SHP77 treated with DMSO at 0.1 percent for 48 hours (cell line): ENCODE measurements at places on chromosomes 4 and X.

DNA sequence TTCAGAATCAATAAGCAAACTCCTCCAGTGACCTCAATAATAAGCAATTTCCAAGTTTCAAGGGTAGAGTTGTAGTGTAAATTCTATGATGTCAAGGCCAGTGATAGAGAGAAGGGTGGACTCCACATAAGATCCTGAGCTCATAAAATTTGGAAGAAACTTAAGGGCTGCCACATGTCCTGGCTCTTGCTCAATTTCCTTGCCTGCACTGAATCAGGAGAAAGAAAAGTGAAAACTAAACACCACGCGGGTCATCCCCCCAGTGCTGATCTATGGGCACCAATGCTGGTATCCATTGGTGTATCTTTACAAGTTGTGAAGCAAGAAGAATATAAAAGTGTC lies 392.0 kb upstream of the INTU start:
- no peak for DNase-seq

- no peak for DNase-seq
Observed at GRCh38 chr4:165604181-165604580, 225.4 kb downstream of the CPE start.

DNA sequence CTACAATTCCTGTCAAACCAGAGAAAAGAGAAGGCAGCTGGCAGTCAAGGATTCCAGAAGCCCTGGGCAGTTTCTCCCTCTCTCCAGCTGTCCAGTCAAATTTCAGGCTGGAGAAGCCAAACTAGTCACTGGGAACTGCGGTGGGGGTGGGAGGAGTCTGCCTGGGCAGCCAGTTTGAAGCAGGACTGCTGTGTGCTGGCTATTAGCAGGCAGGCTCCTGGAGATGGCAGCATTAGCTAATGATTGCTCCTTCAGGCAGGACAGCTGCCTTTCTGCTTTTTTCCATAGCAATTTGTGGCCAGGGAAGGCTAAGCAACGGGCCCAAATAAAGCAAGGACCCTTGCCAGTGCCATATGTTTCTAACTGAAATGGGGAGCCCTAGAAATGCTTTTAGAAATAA lies 44.7 kb upstream of the FGF13 start:
- DNase-seq: peak; percentile 1

DNA sequence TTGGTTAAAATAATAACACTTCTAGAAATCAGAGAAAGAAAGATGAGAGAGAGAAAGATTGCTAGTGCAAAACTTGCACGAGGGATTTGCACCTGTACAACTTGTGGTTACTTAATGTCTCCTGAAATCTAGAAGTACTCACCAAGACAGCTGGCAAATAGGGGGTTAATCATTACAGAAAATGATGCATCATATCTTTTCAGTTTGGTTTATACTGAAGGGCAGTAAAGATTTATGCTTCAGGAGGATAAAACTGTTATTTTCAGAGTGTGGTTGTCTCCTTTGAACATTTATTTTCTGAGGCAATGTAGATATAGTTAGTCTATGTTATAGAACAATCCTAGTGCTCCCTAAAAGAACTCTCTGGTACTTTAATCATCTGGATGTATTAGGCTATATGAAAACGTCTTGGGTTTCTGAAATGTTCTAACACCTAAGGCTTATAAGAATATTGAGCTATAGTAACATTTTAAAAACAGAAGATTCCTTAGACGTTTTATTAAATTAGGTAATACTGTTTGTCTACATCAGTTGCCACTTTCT lies 13.3 kb downstream of the ATOH1 start:
- DNase-seq: no peak

DNA sequence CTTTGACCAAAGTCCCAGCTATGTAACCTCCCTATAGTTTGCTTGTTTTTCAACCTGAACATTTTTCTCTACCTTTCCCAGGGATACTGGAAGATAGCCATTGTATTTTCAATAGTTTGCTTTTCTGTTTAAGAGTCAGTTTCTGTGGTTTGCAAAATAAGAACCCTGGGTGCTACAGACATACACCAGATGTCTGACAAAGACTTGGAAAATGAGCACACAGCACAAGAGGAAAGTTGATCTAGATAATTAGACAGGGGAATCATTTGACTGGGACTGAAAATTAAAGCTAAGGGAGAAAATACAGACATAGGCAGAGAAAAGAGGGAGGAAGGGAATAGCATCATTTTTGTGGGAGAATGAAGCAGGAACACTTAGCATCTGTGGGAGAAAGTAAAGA lies 218.3 kb upstream of the CNKSR2 start:
- DNase-seq: no peak

DNA sequence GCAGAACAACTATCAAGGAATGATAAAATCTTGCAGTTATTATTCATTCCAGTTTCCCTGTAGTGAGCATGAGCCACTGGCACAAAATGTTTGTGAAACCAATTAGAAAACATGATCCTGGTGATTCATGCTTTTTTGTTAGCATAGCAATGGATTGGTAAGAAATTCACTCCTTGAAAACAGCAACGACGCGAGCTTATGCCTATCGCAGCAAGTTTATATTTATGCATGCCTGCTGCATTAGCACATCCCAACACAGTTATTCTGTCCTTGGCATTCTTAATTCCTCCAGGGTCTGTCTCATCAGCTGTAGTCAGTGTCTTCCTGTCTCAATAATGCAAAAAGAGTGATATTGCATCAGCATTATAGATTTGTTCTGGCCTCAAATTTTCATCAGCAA lies 975.9 kb downstream of the STIM2 start:
- DNase-seq: no peak

DNA sequence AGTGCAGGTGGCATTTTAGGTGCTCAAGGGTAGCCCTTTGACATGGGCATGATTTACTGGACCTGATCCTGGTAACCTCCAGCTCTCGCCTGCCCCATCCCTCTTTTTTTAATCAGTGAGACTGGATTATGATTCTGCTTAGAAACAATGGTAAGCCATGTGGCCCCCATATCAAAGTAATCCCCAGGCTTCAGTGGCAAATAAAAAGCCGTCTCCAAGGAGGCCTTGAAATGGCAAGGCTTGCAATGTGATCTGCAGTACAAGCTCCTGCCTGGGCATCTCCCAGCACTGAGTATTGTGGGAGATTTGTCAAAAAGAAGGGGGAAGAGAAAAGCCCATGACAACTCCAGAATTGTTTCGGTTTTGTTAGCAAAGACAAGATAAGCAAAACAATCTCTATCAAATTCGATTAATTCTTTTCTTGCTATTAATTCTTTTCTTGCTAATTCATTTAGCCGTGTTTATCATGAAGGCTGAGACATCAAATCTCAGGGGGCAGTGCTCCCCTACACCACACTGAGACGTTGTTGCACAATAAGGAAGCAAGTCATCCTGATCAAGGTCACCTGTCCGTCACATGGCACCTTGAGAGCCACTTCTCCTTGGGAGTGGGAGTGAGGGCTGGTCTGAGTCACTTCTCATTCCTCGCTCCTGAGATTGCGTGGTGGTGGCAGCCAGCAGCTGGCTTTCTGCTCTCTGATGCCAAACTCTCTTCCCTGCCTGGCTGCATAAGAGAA lies 312.7 kb upstream of the GATB start:
- no peak for DNase-seq
